ENCODE measurements at places on chromosomes 16 and 17.

DNA sequence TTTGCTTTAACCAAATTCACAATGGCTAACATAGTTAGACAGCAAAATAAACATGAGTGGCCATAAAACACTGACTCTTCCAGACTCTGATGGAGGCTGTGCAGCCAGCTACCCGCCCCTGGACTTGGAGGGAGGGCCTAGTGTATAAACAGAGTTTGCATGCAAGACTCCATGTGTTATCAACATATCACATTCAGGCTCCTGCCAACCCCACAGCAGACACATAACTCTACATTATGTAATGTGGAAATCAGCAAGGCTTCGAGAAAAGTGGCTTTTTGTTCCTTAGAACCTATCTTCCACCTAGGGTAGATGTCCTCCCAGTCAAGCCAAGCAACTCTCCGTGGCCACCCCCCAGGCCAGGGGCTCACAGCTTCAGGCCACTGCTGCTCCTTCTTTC is 19.3 kb upstream of the SOX9 start:
- DNase-seq, result no peak

- no peak for DNase-seq
These were observed 13.6 kb downstream of the MEIOB start for GRCh38 chr16:1858189-1858865.

DNA sequence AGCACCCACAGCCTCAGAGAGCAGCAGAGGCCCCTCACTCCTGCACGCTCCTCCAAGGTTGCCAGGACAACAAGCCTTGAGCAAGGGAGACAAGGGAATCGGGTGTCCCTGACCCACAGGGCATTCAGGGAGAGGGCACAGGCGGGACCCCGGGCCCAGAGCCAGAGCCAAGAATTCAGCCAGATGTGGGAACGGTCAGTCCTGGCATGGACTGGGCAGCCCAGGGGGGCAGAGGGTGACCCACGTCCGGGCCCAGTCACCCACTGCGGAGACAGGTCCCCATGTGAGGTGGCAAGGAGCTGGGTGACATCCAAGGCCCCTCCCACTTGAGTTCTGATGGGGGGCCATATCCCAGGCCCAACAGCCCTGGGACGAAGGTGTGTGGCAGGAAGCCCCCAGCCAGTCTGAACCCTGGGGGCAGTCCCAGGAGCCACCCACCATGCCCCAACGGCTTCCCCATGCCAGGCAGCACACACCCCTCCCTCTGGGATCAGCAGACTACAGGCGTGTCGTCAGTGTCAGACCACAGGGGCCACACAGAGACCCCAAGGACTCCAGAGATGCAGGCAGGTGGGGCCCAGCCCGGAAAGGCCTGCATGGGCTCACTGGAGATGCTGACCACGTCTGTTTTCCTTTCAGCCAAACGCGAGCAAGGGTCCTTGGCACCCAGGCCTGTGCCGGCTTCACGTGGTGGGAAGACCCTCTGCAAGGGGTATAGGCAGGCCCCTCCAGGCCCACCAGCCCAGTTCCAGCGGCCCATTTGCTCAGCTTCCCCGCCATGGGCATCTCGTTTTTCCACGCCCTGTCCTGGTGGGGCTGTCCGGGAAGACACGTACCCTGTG is 23.0 kb downstream of the USP6 start:
- no peak for DNase-seq

DNA sequence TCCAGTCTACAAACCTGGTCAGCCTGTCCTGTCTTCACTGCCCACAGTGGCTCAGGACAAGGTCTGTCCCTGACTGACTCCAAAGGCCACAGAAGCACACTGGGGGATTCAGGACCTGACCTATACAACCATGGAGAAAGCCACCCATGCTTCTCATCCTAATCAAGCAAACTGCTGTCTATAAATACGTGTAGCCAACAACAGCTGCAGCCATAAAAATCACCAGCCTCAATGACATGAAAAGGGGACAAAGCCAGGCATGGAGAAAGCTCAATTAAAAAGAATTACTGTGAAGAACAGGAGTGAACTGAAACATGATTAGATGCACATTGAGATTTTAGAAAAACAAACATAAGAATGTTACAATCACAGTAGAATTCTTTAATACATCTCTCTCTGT is 170.1 kb downstream of the CDK5R1 start:
- no peak for DNase-seq

GRCh38 chr17:2195729-2196128 is 107.9 kb downstream of the SMG6 start:
- no peak for DNase-seq

GRCh38 chr17:1612400-1612799 is 16.2 kb downstream of the SLC43A2 start:
- DNase-seq, result no peak

GRCh38 chr16:30760577-30761426 is 1.1 kb downstream of the CFAP119 start:
- no peak for DNase-seq

GRCh38 chr16:68658974-68659360 is 13.9 kb downstream of the CDH3 start:
- no peak for DNase-seq

- no peak for DNase-seq
These were observed 13.7 kb downstream of the DNAH17 start for GRCh38 chr17:78563189-78564145.

DNA sequence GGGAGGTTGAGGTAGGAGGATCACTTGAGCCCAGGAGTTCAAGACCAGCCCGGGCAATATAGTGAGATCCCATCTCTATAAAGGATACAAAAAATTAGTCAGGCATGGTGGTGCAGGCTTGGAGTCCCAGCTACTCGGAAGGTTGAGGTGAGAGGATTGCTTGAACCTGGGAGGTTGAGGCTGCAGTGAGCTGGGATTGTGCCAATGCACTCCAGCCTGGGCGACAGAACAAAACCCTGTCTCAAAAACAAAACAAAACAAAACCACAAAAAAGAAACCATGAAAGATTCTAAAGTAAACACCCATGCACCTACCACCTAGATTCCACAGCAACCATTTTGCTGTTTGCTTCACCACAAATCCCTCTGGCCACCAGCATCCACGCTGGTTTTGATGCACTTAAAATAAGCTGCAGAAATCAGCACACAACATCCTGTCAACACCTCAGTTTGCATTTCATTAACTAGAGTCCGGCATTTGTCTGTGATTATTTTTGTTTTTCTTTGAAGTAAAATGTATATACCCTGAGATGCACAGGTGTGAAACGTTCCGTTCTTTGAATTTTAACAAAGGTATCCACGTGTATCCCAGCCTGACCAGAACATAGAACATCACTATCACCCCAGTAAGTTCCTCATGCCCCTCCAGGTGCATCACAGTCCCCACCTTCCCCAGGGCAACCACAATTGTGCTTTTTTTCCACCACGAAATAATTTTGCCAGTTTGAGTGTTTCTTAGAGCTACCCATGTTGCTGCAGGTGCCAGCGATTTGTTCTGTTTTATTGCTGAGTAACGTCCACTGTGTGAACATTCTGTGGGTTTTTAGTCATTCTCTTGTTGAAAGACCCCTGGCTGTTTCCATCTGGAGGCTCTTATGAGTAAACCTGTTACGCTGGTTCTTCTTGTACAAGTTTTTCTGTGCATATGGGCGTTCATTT is 191.5 kb downstream of the SEC14L1 start:
- DNase-seq, result no peak

GRCh38 chr17:30103921-30104320 is 12.7 kb upstream of the NSRP1 start:
- no peak for DNase-seq

DNA sequence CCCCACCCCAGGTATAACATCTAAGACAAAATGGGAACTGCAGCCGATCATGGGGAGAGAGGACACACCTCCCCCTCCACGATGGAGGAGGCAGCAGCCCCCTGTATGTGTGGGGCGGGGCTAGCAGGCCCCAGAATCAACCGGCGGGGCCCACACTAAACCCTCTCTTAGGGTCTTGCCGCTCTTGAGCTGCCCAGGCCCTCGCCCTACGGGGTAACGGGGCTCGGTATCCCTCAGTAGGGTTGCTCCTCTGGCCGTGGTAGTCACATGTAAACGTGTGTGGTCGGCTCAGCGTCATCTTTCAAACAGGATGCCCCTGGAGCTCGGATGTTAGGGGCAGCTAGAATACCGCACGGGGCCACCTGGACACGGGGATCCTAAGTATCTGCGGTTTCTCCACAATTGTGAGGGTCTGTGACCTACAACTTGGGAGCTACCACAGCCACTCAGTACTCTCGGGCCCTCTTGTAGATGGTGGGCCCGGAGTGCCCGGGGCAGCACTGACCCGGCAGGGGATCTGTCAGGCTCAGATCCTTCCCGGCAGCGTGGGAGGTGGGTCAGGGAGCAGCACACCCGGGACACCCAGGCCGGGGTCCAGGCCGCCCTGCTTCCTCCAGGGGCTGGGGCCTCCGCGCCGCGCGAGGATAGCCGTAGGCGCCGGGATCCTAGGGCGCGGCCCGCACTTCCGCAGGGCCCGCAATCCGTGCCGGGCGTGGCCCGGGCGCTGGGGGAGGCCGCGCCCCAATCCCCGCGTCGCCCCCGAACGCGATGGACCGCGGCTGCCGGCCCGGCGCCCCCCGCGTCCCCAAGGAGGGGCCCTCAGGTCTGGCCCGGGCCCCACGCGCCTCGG is 781 bp downstream of the ARHGDIA start:
- DNase-seq, result no peak

- no peak for DNase-seq
These were observed 42.1 kb upstream of the DLX4 start for GRCh38 chr17:49926886-49927285.

DNA sequence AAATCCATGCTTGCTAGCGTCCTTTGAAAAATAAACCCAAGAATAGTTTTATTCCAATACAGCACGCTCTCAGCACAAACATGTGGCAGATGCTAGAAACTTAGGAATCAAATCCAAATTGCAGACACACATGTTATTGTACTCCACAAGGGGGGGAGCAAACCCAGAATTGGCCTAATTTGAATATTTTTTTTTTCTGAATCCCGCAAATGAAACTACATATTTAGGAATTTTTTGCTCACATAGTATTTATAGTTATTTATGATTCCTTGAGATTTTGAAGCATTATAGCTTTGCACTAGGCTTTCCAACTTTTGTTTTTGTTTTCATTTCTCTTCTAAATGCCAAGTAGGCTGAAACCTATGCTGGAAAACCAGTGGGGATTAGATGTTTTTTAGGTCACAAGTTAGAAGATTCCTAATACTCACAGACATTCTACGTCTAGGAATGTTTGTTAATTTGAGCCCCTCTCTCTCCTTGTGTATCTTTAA is 59.3 kb upstream of the CDH11 start:
- no peak for DNase-seq

- DNase-seq, result no peak
These were observed 204.7 kb upstream of the HSBP1 start for GRCh38 chr16:83602761-83603722.

GRCh38 chr17:19897903-19898302 is 30.2 kb upstream of the ULK2 start:
- DNase-seq, result no peak

- no peak for DNase-seq
These were observed 5.6 kb downstream of the RARA start for GRCh38 chr17:40314584-40314956.

GRCh38 chr17:8532021-8532420 is 96.3 kb downstream of the NDEL1 start:
- no peak for DNase-seq

DNA sequence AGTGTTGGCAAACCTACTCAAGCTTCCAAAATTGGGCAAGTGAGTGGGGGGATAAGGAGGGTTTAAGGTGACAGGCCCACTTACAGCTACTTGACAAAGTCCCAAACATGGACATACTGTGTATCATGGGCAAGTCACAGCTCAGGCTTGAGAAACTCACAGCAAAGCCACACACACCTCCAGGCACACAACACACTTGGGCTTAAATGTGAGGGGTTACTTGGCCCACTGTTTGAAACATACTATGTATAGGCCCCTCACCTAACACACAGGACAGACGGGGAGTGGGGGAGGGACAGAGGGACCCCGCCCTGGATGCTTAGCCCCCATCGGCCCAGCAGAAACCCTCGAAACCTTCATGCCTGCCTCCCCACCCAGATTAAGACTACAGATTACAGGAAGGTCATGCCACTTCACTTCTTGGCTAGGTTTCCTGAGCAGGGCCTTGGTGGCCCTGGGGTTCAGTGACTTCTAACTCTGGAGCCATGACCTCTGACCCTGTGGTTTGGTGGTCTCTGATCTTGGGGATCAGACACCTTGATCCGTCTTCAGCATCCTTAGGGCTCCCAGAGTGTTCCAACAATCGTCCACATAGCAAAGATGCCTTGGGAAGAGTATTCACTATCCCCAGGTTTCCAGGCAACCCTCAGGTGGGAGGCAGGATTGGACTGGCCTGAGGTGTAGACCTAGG is 2.3 kb upstream of the SAMD14 start:
- no peak for DNase-seq

DNA sequence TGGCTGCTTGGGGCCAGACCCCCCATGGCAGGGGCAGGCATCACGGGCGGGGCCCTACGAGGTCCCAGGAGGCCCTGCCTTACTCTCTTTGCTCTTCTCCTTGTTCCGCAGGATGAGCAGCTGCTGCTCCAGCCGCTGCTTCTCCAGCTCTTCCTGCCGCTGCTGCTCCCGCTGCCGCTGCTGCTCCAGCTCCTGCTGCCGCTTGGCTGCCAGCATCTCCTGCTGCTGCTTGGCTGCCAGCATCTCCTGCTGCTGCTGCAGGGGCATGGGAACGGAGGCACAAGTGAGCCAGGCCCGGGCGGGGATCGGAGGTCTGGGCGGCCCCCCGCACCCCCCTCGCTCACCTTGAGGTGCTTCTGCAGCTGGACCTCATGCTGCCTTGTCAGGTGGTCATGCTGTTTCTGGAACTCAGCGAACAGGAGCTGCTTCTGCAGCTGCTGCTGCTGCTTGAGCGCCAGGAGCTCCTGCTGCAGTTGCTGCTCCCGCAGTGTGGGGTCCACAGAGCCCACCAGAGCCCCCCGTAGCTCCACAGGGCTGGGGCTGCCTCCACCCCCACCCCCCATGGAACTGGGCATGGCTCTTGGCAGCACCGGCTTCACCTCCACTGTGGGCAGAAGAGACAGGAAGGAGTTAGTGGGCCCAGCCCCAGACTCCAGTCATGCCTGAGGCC is 22.8 kb downstream of the G6PC3 start:
- DNase-seq, result no peak

- no peak for DNase-seq
These were observed 125.3 kb downstream of the RBFOX3 start for GRCh38 chr17:79485419-79485985.

GRCh38 chr16:88934066-88934667 is 42.8 kb downstream of the CBFA2T3 start:
- no peak for DNase-seq

DNA sequence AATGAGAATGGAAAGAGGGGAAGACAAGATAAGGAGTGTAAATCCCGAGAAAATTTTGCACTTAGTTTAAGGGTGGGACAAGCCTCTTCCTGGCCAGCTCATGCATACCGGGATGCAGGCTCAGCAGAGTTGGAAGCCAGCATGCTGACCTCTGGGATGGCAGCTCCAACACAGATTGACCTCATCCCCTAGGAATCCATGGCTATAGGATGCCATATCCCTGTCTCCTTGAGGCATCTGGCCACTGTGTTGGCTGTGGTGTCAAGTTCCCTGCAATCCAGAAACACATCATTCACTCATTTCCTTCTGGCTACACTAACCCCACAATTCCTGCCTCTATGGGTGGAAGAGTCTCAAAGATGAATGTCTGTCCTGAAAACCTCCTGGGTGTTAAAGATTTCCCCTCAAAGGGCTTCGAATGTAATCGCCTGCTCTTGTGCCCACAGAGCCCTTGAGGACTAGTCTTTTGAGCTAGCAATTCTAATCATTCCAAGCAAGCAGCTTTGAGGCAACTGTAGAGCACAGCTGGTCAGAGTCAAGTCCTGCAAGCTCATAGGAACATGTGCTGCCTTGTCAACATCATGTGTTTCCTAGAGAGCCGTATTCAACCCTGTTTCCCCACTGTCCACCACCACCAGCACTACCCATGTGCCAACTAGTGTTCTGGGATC is 141.4 kb downstream of the PMP22 start:
- DNase-seq, result no peak

Data from esophagus squamous epithelium (tissue), 5 donors.